ENCODE measurements at places on chromosomes 4 and X.

DNA sequence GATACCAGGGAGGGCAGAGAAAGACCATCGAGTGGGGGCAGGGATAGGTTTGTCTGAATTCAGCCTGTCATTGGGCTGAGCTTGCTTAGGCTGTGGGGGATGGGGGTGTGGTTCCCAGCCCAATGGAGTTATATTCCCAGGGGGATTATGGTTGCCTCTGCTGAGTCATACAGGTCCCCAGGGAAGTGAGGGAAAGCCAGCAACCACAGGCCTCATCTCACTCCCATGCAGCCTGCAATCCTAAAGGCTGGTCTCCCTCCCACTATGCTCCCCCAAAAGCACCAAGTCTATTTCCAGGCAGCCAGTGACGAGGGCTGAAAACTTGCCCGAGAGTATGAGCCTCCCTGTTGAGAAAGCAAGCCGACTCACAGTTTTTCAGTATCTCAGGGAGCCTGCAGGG is 39.3 kb downstream of the AFM start:
- DNase-seq: no peak

- no peak for DNase-seq
Observed at GRCh38 chr4:8516996-8517550, 63.1 kb upstream of the GPR78 start.

GRCh38 chr4:6192245-6192644 is 8.1 kb downstream of the JAKMIP1 start:
- DNase-seq: no peak

DNA sequence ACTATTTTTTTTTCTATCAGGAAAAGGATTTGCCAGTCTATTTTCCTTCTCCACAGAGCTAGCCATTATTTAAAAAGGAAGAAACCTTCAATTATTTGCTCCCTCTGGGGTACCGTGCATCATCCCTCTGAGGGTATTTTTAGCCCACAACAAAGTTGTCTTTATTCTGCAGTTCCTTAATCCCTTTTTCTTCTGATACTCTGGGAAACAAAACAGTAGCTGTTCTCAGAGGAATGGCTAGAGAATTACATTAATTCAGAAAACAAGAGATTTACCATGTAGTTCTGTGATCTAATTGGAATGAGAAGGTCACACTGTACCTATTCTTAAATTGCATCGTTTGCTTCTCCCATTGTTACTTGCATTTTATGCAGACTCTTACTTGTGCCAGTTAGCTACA is 1056.7 kb downstream of the STIM2 start:
- no peak for DNase-seq

- no peak for DNase-seq
Observed at GRCh38 chrX:47960406-47960805, 43.4 kb downstream of the ZNF182 start.

DNA sequence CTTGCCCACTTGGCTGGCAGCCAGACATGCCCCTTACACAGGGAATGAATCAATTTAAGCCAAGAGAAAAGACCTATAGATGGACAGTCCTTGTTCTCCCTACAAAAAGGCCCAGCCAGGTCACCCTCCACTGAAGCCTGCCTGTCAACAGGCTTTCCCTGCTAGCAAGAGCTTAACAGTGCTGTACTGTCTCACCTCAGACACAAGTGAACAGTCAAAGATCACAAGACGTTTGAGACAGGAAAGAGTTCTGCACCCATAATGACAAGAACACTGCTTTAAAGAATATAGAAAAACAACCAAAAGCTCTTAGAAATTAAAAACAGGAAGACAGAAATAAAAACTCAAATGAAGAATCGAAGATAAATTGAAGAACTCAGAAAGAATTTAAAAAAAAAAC is 4.6 kb downstream of the RNF175 start:
- DNase-seq: no peak

DNA sequence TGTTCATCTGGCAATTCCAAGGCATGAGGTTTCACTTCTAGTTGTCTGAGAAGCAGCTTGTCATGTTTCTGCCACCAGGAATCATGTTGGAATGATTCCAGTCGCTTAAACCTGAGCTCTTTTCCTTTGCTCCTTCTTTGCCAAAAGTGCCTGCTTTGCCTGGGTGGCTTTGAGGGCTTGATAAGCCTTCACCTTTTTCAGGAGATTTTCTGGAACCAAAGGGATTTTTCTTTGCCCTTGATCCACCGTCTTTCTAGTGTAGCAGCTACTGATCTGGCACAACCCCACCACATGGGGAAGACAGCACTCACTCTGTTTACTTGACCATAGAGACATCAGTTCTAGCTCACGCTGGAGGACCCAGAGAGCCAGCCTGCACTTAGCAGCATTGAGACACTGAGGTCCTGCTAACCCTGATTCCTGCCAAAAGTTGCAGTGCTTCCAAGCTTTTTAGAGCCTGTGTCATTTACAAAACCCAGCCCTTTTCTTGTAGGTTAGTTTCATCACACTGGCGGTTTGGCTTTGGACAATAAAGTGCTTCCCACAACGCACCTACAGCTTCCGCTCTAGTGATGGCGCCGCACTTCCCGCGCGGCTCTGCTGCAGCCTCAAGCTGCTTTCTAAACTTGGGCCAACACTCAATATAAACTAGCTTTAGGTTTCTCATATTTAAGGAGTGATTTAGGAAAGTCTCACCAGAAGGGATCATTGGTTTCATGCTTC is 7.3 kb upstream of the CCNI start:
- DNase-seq: no peak

DNA sequence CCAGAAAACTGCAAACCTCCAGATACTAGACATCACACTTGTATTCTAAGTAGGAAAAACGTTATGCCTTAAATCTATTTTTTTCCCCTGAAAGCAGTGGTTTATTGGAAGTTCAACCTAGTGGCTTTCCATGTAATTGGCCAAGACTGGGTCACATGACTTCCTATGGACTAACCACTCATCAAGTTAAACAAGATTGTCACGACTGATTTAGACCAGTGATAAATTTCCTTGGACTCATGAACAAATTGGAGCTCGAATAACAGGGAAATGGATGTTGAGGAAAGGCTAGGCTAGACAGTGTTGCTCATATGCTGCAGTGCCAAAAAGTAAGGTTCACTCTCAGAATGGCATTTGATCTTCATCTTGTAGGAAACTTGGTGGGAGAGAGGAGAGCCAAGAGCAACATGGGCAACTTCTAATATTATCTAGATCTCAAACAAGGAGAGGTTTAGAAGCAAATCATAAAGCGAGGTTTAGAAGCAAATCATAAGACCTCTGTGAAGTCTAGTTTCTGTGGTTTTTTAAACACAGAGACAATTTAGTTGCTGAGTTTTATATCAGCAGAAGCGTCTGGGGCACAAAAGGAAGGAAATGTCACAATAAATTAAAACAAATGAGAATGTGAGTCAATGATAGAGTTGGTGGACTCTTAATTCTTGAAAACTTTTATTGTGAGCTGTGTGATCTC is 165.6 kb upstream of the BOD1L1 start:
- DNase-seq: no peak

- DNase-seq: no peak
Observed at GRCh38 chr4:8282742-8283141, 13.2 kb downstream of the HTRA3 start.

- peak; percentile 39 for DNase-seq
Observed at GRCh38 chrX:30504309-30504708, 73.3 kb downstream of the TASL start.

GRCh38 chrX:136203951-136204350 is 47.2 kb downstream of the MAP7D3 start:
- DNase-seq: peak; percentile 14

DNA sequence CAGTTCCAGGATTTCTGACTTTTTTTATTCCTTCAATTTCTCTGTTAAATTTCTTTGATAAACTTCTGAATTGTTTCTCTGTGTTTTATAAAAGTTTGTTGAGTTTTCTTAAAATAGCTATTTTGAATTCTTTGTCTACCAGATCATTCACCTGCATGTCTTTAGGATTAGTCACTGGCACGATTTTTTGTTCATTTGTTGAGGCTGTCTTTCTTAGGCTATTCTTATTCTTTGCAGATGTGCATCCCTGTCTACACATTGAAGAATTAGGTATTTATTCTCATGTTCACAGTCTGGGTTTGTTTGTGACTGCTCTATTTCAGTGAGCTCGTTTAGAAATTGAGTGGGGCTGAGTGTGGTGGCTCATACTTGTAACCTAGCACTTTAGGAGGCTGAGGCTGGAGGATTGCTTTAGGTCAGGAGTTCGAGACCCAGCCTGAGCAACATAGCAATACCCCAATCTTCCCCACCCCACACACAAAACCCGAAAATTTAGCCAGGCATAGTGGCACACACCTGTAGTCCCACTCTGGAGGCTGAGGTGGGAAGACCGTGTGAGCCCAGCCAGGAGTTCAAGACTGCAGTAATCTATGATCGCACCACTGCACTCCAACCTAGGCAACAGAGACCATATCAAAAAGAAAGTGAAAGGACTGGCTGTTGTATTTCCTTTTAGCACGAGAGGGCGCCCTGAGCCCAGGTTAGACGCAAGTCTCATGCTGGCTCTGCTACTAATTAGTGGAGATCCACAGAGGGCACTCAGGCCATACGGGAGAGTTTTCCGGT is 42.0 kb downstream of the F8 start:
- DNase-seq: peak; percentile 87

GRCh38 chr4:2689825-2690700 is 66.1 kb downstream of the TNIP2 start:
- DNase-seq: no peak

DNA sequence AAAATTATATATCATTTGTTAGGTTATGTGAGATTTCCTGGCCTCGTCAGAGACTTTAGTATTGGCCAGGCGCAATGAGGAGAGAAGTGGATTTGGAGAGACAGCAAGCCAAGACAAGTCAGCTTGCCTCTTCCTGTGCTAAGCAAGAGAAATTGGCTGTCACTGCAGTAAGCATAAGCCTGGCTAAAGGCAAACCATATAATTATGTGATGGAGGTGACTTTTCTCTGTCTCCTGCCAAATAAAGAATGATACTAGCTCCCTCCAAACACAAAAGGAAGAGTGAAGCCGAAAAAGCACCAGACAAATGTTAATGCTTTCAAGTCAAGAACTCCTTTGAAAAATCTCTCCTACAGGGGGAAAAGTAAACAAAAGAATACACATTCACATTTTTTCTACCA is 2246.0 kb downstream of the ARAP2 start:
- DNase-seq: no peak

DNA sequence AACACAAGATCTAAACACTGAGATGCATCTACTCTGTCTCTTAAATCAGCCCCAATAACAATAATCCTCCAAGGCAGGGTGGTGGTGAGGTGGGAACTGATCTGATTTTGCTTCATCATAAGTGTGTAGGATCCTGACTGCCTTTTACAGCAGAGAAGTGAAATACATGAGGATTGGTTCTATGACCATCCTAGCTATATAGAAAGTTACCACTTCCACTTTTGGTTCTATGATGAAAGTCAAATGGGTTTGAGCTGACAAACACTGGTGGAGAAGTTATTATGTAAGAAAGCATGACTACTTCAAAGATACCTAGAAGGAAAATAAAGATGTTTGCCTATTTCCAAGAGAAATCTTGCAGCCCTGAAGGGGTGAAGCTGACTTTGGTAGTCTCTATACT is 181.6 kb downstream of the NKX6-1 start:
- DNase-seq: no peak

GRCh38 chr4:92961881-92962280 is 658.1 kb downstream of the GRID2 start:
- DNase-seq: no peak

GRCh38 chr4:74543983-74544382 is 99.0 kb downstream of the AREG start:
- no peak for DNase-seq

DNA sequence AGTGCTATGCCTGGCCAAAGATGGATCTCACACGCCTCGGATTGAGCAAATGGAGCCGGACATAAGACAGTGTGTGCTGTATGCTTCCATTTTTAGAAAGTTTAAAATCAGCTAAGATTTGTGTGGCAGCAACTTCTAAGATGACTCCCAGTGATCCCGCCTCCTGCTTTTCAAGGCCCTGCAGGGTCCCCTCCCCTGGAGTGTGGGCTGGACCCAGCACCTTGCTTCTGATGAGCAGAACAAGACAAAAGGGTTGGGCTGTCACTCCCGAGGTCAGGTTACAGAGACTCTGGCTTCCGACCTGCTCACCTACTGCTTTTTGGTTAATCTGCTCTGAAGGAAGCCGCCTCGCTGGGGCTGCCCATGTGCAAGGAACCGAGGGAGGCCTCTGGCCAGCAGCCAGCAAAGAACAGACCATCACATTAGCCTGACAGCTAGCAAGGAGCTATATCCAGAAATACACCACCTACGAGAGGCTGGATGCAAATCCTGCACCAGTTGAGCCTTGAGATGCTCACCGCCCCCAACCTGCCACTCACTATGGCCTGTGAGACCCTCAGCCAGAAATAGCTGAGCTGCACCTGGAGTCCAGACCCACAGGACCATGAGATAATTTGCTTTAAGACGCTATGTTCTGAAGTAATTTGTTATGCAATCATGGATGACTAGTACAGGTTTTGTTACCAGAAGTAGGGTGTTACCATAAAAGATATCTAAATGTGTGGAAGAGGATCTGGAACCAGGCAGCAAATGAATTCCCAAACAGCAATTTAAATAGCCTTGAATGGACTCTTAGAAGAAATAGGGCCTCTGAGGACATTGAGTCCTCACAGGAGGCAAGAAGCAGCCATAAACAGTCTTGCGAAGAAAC is 47.6 kb downstream of the CRMP1 start:
- no peak for DNase-seq

DNA sequence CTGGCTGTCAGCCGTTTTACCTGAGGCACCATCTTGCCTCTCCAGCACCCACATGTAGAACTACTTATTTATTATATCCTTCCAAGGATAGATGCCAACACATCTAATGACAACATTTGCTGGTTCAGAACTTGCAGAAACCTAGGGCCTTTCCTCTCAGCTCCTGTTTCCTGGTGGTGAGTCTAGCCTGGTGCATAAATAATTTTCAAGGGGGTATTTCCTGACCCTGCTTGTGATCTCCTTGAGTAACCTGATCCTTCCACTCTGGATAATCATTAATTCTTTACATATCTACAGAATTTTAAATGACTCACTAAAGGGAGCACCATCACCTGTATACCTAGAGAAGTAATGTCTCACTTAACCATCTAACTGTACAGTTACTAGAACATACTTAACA is 153.4 kb downstream of the PPARGC1A start:
- DNase-seq: no peak

GRCh38 chrX:71224098-71224708 is 1.2 kb downstream of the GJB1 start:
- no peak for DNase-seq

GRCh38 chrX:118350706-118351105 is 4.8 kb downstream of the WDR44 start:
- no peak for DNase-seq

GRCh38 chr4:120481756-120482155 is 415.1 kb upstream of the MAD2L1 start:
- DNase-seq: no peak

- DNase-seq: no peak
Observed at GRCh38 chr4:182805321-182805720, 111.9 kb downstream of the DCTD start.

DNA sequence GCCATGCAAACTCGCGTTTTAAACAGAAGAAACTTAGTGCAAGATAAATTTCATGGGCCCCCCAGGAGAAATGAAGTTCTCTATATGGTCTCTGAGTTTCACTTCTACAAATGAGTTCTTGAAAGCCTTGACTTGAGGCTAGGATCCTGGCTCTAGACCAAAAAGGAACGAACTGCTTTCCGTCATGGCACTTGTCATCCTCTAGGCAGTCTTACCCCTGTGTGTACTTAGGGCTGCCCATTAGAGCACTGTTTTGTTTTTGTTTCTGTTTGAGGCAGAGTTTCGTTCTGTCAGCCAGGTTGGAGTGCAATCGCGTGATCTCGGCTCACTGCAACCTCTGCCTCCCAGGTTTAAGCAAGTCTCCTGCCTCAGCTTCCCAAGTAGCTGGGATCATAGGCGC is 29.0 kb downstream of the RNF4 start:
- DNase-seq: no peak

GRCh38 chr4:105068516-105068915 is 78.2 kb upstream of the TET2 start:
- DNase-seq: no peak
